ENCODE measurements at places on chromosomes 12 and 14.

DNA sequence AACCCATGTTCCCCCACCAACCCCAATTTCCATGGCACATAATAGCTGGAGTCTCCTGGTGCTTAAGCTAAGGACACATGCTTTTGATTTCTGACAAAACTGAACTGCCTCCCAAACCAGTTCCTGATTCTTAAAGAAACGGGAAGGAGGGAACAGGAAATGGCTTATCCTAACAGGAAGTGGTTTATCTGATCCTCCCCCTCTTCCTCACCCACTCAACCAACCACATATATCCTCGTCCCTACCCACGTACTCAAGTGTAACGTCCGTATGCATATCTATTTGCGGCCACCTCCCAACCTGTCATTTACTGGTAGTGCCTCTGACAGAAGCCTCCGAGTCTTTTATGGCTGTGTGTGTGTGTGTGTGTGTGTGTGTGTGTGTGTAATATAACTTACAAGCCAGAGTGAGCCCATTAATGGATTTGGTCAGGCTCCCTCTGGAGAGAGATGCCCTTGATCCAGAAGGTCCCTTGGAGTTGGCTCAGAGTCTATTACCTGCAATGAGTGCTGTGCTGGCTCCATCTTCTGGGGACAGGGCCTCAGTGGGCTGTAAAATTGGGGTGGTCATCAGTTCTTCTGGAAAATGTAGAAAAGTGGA, 7.7 kb downstream of the DAZAP2 start:
- DNase-seq: peak; percentile 21

GRCh38 chr14:91893007-91893406, 25.7 kb upstream of the TC2N start:
- peak; percentile 20 for DNase-seq

DNA sequence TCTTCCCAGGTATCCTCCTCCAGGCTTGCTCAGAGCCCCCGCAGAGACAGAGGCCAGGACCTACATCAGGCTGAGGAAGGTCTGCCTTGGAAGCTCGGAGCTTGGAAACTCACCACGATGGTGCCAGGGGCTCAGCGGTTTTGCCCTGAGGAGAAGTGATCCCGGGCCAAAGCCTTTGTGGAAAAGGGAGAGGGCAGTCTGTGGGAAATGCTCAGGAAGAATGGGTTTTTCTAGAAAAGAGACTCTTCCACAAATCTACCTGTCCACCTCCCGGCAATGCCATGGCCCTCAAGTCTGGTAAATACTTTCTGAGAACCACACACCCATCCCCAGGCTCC, 8.0 kb downstream of the KRT2 start:
- DNase-seq: no peak

DNA sequence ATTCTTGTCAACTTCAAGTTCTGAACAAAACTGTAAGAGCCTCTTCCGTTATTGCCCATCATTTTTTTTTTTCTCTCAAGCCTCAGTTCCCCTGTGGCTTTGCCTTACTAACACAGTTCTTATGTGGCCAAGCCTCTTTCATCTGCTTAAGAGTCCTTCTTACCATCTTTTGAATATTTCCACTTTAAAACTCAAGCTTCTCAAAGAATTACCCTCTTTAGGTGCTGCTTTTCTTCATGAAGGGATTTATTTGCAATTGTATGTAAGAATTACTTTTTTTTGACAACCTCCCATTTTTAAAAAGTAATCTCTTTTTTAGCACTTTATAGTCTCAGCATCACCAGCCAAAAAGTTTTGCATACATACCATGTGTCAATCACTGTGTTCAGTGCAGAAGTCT, 240.2 kb upstream of the RMST start:
- DNase-seq: no peak

DNA sequence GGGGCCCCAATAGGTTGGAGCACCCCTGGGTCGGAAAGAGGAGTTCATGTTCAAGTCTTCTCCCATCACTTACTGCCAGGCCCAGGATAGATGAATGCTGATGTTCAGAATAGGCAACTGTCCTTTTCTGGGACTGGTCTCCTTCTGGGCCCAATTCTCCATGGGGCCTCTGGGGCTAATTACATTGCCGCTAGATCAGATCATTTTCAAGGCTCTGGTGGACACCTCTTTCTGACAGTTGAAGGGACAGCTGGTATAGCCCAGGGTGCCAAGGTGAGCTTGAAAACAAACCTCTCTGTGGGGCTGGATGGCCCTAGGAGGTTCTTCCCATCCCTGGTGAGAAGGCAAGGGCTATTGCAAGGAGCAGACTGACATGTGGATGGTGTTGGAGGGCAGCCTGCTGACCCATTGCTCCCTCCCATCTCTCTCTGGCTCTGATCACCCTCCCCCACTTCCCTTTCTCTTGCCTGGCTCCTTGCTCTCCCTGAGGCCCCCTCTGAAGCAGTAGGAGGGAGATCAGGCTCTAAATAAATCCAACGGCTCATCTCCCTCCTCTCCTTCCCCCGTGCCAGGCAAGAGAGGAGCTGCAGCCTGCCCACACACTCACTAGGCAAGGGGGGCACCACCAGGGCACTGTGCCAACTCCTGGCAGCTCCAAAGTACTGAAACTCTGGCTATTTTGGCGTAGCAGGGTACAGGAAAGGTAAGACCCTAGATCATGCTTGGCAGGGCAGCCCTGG, 1.9 kb downstream of the CACNB3 start:
- no peak for DNase-seq

GRCh38 chr14:62369919-62370560, 607.8 kb downstream of the SNAPC1 start:
- no peak for DNase-seq

- no peak for DNase-seq
Observed at GRCh38 chr14:70915415-70915814, 8.2 kb downstream of the PCNX1 start.

GRCh38 chr12:124453419-124454351, 113.7 kb downstream of the NCOR2 start:
- DNase-seq: peak; percentile 86

DNA sequence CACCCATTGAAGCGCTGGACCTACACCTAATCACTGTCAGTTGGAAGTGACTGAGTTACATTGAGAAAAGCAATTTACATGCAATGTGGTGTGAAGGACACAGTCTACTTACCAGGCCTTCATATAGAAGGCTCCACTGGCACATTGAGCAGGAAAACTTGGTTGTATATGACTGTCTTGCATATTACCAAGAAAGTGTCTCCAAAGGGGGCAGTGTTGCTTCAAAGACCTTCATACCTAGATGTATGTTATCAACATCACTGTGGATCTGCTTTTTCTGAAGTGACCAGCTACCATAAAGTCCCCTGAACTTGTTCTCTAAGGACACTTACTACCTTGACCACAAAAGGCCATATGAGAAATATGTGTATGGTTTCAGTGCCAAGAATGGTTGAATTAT, 64.1 kb downstream of the NELL2 start:
- no peak for DNase-seq

DNA sequence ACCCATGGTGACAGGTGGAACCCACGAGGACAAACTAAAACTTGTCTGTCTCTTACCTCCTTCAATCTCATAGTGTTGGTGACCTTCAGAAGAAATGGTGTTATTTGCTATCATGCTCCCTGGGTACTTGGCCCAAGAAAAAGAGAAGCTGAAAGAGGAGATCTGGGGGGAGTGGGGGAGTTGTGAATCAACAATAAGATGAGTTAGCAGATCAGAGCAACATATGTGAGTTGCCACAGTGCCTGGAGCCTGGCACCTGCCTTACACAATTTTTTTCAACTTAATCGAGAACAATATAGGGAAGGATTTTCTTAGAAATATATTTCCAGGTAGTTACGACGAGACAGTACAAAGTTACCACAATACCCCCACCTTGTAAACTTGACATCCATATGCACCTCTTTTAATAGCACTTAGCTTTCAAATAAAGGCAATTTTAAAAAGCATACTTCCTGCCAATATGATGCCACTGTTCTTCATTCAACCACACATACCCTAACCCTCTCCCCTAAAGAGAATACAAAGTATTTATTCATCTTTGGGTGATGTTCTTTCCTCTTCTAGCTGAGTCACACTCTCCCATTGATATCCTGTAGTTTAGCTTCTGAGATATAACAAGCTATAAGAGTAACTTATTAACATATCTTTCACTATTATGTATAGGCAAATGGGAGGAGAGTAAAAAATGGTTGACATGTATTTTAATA, 424.1 kb upstream of the OR4E1 start:
- no peak for DNase-seq

- no peak for DNase-seq
Observed at GRCh38 chr12:49797449-49797776, 30.8 kb downstream of the NCKAP5L start.

- DNase-seq: peak; percentile 66
Observed at GRCh38 chr14:68255693-68256178, 436.2 kb downstream of the RAD51B start.

DNA sequence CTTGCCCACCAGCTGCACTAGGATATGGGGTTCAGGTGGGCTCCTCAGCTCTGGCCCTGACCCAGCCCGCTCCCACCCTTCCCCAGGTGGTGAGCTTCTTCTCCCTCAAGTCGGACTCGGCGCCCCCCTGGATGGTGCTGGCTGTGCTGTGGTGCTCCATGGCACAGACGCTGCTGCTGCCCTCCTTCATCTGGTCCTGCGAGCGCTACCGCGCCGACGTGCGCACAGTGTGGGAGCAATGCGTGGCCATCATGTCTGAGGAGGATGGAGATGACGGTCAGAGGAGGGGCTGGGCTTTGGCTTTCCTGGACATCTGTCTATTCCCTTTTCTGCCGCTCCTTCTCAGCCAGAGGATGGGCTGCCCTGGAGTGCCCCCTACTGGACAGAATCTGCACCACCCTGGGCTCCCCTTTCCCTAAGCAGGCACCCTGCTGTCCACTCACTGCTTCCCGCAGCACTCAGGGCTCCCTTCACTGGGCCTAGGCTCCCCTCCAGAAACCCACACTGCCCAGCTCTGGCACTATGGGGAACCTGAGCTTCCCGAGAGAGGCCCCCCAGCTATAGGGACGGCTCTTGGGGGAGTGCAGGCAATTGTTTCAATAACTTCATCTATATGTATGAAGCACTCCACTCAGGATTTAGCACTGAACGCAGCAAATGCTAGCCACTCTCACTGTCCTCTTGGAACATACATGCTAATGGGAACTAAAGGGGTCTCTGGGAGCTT, 2.6 kb upstream of the P3H3 start:
- DNase-seq: peak; percentile 85

- DNase-seq: no peak
Observed at GRCh38 chr12:51811203-51812202, 37.0 kb downstream of the FIGNL2 start.

GRCh38 chr14:71321574-71322315, 414.5 kb downstream of the PCNX1 start:
- peak; percentile 84 for DNase-seq

DNA sequence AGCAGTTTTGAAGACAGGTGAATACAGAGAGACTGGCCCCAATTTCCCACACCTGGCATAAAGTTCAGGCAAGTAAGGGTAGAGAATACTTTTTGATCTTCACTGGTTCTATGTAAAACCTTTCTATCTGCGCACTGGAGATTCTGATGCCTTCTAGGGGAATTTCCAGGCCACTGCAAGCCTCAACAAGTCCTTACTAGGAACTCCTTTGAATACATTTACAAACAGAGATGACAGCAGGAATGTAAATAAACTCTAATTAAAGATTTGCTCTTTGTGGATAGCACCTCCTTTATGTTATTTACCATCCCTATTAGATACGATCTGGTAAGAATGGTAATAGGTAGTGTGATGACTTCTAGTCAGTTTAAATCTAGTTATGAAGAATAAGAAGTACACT, 69.2 kb downstream of the NTN4 start:
- DNase-seq: no peak

GRCh38 chr12:14901228-14901562, 15.5 kb upstream of the MGP start:
- DNase-seq: no peak

- DNase-seq: peak; percentile 30
Observed at GRCh38 chr14:64654901-64655300, 49.3 kb upstream of the PLEKHG3 start.

GRCh38 chr14:70773182-70773862, 36.0 kb downstream of the MAP3K9 start:
- DNase-seq: no peak

- DNase-seq: peak; percentile 40
Observed at GRCh38 chr14:29558516-29558915, 369.1 kb downstream of the PRKD1 start.

- no peak for DNase-seq
Observed at GRCh38 chr12:119448611-119449131, 114.1 kb downstream of the CCDC60 start.

- no peak for DNase-seq
Observed at GRCh38 chr12:44379831-44380230, 496.3 kb downstream of the NELL2 start.

DNA sequence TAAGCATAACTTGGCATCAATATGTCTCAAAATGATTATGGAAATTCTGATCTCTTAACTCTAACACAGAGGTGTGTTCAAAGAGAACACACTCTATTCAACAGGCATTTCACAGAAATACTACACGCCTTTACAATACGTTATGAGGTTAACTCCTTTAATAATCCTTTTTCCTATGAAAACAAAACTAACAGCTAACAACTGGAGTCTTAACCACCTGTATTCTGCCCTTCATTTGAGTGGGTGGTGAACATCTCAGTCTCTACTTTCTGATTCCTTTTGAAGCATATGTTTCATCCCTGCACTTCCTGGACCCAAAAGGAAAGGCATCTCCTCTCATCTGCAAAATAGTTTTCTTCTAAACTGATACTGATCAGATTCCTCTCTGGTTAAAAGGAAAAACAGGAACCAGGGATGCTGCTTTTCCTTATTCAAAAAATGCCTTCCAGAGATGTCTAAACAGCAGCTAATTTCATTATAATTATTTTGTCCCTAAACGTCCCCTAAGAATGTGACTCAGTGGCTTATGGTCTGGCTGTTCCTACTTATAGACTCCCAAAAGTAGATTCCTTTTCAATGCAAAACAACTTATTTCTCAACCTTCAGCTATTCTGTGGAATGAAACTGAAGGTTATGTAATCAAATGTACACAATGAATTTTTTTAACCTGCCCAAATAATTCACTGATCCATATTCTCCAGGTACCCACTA, 24.1 kb downstream of the ITPR2 start:
- no peak for DNase-seq
